CD4-positive, alpha-beta T cell treated with Interleukin-4 for 1 hour (primary cell): ENCODE measurements at places on chromosomes 13 and 19.
A peak's percentile ranks its signal among the peaks of the same experiment; 100 is the strongest.

GRCh38 chr19:40681039-40681438 is 9.4 kb downstream of the NUMBL start:
- no peak for DNase-seq

DNA sequence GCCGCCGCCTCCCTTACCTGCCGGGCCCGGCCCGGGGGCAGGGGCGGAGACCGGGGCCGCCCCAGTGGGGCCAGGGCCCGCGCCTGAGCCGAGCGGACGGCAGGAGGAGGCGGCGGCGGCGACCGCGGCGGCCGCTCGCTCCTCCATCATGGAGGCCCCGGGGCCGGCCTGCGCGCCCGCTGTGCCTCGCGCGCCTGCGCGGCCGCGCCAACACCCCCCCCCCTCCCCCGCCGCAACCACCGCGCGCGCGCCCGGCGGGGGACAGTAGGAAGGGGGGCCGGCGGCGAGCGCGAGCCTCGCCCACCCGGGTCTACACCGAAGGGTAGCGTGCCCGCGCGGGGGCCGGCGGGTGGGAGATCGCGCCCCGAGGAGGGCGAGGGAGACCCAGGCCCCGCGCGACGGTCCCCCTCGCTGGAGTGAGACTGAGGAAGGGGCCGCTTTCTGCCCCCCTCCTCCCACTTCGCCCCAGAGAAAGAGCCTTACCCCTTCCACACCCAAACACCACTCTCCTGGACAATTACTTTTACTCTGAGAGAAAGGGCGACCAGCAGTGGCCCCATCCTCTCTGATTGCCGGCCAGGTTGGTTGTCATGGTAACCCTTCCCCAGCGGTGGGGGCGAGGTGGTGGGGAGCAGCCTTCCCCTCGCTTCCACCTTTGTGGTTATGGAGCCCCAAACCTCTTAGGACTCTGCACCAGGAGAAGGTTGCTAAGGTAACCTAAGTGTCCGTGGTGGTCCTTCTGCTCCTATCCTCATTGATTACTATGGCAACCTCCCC is at the start of gene STRN4:
STRN4 (minus strand) TSS at position 170 of the 777 bp plus-strand sequence; CDS start at position 150, 20 bp downstream.
- DNase-seq = peak; percentile 68

DNA sequence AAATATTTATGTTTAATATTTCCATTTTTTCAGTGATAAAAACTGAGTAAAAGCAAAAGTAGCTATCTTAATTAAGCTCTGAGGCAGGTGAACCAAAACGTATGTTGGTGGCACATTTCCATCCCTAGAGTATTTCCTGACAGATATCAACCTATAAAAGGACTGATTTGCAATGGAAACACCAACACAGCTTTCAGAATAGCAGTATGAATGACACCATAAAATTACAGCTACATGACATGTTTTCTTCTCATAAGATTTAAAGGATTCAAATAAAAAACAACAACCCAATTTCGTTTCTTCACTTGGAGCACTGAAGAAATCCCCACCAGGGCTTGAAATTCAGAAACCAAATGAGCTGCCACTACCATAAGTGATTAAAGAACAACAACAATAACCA is 194.4 kb downstream of the RFC3 start:
- no peak for DNase-seq

DNA sequence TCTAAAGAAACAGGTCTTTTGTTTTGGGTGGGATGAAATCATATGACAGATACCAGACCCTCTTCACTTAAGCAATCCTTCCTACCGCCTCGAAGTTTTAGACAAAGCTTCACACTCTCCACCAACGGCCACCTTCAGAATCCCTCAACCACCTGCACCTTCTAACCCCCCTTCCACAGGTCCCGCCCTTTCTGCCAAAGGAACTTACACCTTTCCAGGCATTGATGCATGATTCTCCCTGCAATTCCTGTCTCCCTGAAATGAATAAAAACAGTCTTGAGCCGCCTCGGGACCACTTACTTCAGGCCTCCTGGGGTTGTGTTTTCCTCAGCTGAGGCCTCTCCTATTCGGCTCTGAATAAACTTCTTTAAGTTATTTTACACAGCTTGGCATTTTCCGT is 859 bp downstream of the ZNF433 start:
- DNase-seq = no peak

- DNase-seq = peak; percentile 39
These were observed 39.4 kb downstream of the VAV1 start for GRCh38 chr19:6811906-6812305.

- DNase-seq = no peak
These were observed 666 bp downstream of the BIVM start for GRCh38 chr13:102799426-102800144.

GRCh38 chr13:70363991-70364390 is 255.7 kb upstream of the KLHL1 start:
- DNase-seq = no peak

DNA sequence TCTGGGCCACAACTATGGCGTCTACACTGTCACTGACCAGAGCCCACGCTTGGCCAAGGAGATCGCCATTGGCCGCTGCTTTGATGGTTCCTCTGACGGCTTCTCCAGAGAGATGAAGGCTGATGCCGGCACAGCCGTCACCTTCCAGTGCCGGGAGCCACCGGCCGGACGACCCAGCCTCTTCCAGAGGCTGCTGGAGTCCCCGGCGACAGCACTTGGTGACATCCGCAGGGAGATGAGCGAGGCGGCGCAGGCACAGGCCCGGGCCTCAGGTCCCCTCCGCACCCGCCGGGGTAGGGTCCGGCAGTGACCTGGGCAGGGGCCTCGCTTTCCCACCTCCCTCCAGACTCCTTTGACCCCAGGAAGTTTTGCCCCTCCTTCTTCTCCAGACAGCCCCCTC is 7.6 kb downstream of the CILP2 start:
- no peak for DNase-seq

DNA sequence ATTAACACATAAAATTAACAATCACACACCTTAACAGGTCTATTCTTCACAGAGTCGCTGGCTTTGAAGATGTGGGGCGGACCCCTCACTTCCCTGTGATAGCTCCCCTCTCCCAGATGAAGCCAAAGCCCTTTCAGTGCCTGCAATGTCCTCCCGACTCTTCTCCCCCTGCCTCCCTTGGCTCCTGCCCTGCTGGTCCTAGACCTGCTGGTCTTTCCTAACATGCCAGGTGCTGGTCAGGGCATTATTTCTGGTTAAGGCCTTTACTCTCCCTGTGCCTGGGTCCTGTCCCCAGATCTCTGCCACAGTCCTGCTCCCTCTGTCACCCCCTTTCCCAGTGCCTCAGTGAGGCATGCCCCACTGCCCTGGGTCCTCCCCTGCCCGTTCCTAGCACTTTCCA is 12.2 kb downstream of the ERICH6B start:
- no peak for DNase-seq

DNA sequence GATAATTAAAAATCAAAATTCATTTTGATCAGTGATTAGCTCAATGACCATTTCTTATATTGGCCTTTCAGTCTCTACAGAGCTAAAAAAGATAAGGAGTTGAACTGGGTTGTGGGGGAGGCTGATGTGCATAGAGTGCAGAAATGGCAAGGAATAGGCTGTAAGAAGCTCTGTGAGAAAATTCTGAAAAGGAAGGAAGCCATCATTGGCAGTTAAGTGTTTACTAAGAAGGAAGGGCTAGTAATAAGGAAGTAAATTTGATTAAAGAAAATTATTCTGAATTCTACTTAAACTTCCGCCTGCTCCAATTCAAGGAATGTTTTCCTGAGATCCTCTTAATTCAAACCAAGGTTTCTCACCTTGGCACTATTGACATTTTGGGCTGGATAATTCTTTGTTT is 187.5 kb downstream of the MZT1 start:
- no peak for DNase-seq

GRCh38 chr13:98606296-98606695 is 29.4 kb upstream of the STK24 start:
- no peak for DNase-seq

DNA sequence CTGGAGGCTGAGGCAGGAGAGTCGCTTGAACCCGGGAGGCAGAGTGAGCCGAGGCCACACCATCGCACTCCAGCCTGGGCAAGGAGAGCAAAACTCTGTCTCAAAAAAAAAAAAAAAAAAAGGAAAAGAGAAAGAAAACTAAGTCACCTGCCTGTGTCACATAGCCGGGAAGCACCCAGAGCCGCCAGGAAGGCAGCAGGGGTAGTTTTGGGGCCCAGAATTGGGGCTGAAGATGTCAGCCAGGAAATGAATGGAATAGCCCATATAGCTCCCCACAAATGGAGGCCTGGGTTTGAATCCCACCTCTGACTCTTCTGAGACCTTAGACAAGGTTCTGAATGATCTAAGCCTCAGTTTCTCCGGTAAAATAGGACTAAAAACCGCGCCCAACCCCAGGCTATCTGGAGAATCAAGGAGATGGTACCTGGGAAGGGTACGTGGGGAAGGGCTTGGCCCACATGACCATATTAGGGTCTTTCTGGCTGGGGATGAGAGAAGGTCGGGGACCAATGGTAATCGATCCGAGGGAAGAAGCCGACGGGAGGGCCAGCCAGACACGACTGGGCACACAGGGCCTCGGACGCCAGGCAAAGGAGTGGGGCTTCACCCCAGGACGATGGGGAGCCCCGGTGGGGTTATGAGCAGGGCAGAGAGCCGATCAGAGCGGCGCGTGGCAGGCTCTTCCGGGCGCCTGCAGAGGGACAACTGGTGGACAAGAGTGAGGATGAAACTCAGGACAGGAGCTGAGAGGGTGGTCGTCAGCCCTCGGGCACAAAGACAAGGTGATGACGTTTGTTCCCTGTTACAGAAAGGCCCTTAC is 14.4 kb downstream of the CCDC124 start:
- DNase-seq = peak; percentile 46

- DNase-seq = no peak
These were observed 17.9 kb downstream of the GPR183 start for GRCh38 chr13:99289271-99289670.

DNA sequence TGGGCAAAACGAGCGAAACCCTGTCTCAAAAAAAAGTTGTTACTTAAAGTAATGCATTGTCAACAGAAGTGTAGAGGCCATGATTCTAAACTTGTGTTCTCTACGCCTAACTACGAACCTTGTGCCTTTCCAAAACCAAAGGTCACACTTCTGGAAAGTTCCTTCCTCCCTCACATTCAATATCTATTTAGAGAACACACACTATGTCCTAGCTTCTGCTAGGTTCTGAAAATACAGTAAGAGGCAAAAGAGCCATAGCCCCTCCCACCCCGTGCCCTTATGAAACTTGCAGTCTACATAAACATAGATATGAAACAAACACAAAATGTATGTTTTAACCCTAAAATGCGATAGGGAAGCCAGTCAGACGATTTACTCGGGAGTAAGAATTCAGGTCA is 36.4 kb downstream of the RNF6 start:
- no peak for DNase-seq

DNA sequence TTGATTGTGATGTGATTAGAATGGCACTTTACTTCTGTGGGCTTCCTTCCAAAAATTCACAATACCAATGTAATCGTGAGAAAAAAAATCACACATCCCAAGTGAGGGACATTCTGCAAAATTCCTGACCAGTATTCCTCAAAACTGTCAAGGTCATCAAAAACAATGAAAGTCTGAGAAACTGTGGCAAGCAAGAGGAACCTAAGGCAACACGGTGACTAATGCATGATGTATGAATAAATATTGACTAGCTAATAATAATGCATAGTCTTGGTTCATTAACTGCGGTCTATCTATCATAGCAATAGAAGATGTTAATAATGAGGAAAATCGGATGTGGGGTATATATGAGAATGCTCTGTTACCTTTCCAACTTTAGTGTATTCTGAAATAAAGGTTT is 159.0 kb downstream of the RFC3 start:
- DNase-seq = no peak

GRCh38 chr13:52141299-52141698 is 12.4 kb upstream of the NEK5 start:
- DNase-seq = no peak

DNA sequence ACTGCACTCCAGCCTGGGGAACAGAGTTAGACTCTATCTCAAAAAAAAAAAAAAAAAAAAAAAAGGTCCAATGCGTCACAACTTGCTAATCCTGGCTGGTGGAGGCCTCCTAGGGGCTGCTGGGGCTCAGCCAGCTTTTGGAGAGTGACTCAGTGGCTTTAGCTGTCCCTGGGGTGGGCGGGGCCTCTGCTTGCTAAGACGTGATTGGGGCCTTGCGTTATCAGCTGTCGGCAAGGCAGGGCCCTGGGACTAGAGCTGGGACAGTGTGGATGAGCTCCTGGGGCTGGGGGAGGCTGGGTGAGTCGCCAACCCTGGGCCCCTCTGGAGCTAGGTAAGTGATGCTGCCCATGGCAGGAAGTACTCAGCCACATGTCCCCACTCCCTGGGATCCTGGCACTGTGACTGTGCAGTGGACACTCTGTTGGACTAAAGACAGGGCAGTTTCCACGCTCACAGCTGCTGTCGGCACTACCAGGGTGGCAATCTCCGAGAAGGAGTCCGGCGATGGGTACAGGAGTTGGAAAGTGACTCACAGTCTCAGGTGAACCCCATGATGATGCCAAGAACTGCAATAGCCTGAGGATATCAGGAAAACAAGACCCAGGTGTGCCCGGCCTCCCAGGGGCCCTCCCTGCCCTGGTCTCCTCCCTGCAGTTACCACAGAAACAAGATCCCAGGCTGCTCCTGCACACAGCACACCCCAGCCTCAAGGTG is 32.2 kb downstream of the F2RL3 start:
- no peak for DNase-seq

- DNase-seq = no peak
These were observed 2227.9 kb upstream of the PCDH20 start for GRCh38 chr13:63643543-63643942.

GRCh38 chr13:51629491-51630287 is 45.4 kb downstream of the WDFY2 start:
- DNase-seq = no peak

DNA sequence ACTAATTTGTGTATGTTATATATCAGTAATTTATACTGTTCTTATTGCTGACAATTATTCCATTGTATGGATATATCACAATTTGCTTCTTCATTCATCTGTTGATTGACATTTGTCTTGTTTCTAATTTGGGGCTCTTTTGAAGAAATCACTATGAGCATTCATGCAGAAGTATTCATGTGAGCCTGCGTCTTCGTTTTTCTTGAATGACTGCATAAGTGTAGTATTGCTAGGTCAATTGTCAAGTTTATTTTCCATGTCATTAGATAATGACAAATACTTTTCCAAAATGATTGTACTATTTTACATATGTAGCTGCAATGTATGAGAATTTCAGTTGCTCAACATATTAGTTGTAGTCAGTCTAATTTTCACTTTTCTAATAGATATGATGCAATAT is 1796.9 kb downstream of the SLITRK5 start:
- no peak for DNase-seq

DNA sequence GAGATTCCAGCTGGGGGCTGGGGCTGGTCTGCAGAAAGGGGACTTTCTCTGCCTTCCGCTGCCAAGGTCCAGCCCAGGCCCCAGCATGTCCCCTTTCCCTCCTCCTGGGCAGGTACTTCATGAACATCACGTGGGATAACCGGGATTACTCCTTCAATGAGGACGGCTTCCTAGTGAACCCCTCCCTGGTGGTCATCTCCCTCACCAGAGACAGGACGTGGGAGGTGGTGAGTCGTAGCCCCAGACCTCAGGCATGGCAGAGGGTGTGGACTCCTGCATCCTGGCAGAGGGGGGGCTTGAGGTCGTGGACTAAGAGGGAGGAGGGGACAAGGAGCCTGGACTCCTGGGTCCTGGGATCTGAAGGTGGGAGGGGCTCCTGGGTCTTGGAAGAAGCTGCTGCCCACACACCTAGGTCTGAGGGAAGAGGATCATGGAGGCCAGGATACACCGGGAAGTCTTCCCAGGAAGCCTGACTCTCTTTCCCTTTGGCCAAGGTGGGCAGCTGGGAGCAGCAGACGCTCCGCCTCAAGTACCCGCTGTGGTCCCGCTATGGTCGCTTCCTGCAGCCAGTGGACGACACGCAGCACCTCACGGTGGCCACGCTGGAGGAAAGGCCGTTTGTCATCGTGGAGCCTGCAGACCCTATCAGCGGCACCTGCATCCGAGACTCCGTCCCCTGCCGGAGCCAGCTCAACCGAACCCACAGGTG is 20.6 kb downstream of the GRIN2D start:
- DNase-seq = no peak
